COR-L47 (cell line): ENCODE measurements at places on chromosomes 1 and 21.

DNA sequence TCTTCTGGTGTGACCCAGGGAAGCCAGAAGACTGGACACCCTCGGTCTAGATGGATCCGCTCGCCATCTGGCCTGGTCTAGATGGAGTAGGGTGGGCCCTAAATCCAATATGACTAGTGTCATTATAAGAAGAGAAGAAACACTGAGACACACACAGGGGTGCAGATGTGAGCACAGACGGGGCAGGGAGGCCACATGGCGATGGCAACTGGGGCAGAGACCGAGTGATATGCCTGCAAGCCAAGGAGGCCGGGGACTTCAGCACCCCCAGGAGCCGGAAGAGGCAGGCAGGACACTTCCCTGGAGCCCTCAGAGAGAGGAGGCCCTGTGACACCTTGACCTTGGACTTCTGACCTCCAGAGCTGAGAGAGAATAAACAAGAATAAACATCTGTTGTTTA, 5.6 kb upstream of the TFF3 start:
- DNase-seq, result no peak

DNA sequence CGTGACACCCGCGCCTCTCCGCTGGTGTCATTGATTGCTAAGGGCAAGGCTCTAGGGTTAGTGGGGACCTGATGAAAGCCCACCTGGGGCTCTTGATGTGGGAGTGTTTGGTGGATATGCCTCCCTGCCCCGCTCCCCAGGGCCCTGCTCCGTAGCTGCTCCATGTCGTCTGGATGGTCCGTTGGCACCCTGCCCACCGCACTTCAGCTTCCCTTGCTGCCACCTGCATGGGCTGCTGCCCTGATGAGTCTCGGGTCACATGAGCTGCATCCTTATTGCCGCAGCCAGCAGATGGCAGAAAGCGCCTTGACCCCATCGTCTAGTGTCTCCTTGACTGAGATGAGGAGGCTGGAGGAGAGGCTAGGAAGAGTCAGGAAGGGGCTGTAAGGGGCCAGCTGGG, 439.4 kb downstream of the CAMTA1 start:
- DNase-seq, result no peak

DNA sequence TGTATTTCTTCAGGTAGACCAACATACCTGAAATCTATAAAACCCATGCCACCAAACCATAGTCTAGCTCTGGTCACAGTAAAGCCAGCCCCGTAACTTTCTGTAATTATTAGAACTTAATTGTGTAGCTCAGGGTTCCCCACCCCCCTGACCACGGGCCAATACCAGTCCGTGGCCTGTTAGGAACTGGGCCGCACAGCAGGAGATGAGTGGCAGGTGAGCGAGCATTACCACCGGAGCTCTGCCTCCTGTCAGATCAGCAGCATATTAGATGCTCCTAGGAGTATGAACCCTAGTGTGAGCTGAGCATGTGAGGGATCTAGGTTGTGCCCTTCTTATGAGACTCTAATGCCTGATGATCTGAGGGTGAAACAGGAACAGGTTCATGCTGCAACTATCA, 14.6 kb downstream of the TENT5C start:
- DNase-seq, result no peak

DNA sequence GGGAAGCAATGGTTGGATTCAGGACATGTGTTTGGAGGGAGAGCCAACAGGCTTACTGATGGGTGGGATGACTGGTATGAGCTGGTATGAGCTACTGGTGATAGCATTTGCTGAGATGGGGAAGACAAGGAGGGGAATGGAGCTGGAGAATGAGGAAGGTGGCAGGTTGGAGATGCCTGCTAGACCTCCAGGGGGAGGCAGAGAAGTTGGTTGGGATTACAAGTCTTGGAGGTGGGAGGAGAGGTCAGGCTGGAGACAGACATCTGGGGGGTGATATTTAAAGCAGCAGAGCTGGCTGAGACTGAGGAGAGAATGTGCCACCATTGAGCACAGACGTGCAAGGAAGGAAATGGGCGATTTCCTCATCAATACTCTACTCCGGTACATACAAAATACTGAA, 31.8 kb upstream of the ENO1 start:
- no peak for DNase-seq

GRCh38 chr1:41135196-41135947, 106.7 kb downstream of the SCMH1 start:
- no peak for DNase-seq

DNA sequence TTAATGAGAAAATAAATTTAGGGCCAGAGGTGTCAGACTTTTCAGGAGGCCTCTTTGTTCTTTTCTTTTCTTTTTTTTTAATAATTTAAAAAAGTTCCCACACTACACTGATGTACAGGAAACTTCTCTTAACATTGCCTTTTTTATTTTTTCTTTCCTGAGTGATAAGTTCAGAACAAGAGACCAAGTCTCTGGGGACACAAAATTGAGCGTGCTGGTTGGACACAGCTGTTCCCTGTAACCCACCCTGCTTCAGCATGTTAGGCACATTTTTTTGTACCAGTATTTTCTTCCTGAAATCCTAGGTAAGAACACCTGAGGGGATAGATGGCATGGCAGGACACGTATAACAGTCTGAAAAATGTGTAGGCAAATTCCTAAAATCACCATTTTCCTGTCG, 50.1 kb downstream of the PBX1 start:
- DNase-seq, result no peak

DNA sequence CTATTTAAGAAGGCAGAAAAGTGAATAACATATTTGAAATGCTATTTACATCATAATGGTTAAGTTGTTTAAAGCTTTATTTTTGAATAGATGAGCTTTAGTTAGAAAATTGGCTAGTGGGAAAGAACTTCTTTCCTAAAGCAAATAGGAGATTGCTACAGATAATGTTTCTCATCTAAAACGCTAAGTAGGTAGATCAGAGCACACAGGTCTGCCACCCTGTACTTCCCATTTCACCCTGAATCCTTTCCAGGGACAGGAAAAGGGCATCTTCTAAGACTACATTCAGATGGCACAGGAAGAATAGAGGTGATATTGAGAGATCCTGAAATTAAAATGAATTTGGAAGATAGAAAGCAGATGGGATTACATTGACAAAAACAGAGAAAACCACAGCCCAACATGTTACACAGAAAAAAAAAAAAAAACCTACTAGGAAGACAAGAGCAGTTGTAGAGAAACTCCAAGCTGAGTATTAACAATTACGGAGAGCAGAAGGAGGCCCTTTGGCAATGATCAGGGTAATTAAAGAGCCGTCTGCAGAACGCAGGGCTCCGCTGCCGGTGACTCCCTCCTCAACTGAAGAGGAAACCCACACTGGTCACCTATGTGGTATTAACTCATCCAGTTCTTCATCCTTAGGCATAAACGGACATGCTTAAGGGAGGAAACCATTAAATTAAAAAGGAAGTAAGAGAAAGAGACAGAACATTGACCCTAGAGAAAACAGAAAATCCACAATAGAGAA, 53.6 kb upstream of the MAP10 start:
- DNase-seq, result no peak

DNA sequence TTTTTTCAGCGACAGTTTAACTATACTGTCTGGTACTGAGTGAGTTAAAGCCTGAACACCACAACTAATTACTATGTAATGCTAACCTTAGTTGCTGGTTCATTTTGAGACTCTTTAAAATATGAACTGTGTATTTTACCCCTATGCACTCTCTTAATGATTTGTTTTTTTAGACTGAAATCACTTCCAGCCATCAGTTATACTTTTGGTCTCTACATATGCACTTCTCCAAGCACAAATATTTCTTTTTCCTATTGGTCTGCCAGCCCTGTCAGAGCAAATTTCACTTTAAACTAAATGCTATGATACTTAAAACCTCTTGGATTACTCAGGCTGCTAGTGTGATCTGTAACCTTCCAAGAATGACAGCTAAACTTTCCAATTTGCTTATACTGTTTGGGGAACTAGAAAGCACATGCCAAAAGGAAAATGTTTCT, 38.1 kb upstream of the SCYL3 start:
- no peak for DNase-seq

GRCh38 chr1:116111524-116112021, 374 bp downstream of the MAB21L3 start:
- DNase-seq, result no peak

DNA sequence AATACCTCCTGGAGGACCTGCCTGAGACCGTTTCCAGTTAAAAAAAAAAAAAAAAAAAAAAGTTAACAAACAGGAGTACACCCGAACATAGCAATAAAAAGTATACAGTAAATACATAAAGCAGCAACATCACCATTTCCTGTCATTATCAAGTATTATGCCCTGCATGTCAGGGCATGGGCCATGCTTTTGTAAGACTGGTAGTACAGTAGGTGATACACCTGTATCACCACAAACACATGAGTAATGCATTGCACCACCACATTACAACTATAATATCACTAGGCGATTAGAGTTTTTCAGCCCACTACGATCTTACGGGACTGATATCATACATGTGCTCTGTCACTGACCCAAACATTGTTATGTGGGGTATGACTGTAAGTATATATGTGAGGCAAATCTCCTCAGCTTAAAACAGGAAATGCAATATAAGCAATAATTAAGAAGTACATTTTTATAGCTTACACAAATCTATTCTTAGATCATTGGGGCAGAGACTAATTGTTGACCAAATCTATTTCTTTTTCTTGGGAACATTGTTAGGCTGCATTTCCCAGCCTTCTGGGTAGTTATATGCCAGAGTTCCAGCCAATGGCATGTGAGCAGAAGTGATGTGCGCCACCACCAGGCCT, 98.1 kb downstream of the PLD5 start:
- no peak for DNase-seq

GRCh38 chr1:30782361-30783255, 25.0 kb upstream of the LAPTM5 start:
- DNase-seq, result peak; percentile 15

GRCh38 chr1:39872698-39873097, 10.6 kb downstream of the TRIT1 start:
- no peak for DNase-seq

DNA sequence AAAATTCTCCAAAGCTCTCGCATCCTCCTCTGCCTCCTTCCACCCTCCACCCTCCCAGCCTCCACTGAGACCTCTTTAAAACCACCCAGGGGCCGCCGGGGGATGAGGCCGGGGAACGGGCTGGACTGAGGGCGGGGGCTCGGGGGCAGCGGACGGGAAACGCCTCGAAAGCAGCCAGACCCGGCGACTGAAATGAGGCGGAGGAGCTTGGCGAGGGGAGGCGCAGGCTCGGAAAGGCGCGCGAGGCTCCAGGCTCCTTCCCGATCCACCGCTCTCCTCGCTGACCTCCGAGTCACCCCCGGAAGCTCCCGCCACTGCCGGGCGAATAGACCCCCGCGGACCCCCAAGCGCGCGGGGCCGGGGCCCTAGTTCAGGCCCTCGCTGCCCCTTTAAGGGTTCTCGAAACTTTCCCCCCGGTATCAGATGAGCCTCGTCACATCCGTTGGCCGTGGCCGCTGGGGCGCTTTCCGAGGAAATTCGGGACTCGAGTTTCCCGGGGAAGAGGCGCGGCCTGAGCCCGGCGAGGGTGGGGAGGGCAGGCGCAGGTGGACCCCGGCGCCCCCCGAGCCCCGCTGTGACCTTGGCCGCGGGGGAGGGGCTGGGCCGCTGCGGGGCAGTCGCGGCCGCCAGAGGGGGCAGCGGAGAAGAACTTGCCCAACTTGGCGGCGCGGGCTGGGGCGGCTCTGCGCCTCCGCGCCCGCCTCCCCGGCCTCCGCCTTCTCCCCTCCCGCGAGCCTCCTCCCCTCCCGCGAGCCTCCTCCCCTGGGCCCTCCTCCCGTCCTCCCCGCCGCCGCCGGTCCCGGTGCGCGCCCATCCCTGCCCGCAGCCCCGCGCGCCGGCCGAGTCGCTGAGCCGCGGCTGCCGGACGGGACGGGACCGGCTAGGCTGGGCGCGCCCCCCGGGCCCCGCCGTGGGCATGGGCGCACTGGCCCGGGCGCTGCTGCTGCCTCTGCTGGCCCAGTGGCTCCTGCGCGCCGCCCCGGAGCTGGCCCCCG, at the start of gene BACE2:
Gene BACE2, plus strand, starts transcription at position 813 of the 995 bp plus-strand sequence. Its CDS starts 104 bp downstream, at position 917.
- peak; percentile 19 for DNase-seq

DNA sequence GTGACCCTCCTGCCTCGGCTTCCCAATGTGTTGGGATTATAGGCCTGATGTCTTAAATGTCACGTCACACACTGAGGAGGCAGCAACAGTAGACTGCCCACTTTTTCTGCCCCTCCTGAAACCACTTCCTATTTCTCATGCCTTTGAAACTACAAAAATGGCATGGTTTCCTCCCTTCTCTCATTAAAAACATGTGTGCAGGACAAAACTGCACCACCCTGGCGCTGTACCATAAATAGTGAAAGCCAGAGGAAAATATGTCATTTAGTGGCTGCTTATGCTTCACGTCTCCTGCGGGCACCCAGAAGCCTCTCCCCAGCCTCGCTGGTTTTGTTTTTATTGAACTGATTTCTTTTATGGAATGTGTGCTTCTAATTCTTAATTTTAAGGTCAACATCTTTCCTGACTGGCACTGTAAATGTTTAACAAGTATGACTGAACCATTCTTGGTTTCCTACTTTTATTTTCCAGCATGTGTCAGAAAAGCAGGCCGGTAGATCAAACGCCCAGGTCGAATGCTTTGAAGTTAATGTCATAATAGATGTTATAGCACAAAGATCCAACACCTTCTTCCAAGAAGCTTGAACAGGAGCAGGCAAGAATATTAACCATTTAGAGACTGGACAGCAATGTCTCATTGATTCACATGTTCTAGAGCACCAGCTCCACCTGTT, 59.6 kb upstream of the C1orf87 start:
- no peak for DNase-seq

GRCh38 chr1:243508303-243508713, 252.5 kb downstream of the SDCCAG8 start:
- DNase-seq, result no peak

DNA sequence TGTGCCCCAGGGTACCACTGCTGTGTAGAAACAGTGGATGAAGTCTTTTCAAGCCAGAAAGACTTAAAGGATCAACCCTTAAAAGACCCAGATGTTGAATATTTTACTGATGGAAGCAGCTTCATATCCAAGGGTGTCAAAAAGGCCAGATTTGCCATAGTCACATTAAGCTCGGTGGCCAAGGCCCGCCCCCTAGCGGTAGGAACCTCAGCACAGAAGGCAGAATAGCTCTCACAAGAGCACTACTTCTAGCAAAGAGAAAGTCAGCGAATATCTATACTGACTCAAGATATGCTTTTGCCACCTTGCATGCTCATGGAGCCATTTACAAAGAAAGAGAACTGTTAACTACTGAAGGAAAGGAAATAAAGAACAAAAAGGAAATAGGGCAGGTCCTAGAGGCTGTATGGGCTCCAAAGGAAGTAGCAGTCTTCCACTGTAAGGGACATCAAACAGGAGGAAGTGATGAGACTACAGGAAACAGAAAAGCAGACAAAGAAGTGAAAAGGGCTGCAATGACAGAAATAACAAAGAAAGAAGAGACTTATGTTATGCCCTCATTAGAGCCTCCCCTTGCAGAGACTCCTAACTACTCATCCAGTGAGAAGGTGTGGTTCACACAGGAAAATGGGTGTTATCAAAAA, 90.5 kb downstream of the LIPI start:
- DNase-seq, result peak; percentile 31

- peak; percentile 93 for DNase-seq
Observed at GRCh38 chr1:109548321-109549267, at the start of gene GNAI3. Gene GNAI3 (plus strand): TSS chr1:109548615. CDS start chr1:109548721, 106 bp downstream.

DNA sequence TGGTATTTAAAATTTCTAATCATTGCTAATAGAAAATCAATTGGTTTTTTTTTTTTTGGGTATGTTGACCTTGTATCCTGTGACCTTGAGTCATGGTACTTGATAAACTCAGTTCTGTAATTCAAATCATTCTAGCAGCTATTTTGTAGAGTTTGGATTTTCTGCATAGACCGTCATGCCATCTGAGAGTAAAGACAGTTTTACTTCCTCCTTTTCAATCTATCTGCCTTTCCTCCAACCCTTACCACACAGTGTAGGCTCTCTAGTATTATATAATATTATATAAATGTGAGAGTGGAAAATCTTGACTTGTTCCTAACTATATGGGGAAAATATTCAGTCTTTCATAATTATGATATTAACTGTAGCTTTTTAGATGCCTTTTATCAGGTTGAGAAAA, 7.0 kb downstream of the TDRD5 start:
- DNase-seq, result no peak
